ENCODE measurements at places on chromosomes 16 and 17.

DNA sequence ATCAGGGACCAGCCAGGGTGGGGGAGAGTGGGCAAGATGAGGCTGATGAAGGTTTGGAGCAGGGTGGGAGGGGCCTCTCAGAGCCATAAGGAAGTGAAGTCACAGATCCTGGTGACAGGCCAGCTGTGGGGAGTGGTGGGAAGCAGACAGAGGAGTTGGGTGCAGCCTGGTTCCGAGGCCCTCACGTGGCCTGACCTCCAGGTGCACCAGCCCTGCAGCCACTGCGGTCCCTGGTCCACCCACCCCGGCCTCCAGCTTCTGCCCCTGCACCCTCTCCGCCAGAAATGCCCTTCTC lies 3.9 kb upstream of the ZFPM1 start:
- DNase-seq: no peak

GRCh38 chr17:71099003-71099714 lies 929.8 kb downstream of the KCNJ2 start:
- DNase-seq: no peak

GRCh38 chr16:67030221-67030962 lies 1.4 kb downstream of the CBFB start:
- DNase-seq: no peak

- no peak for DNase-seq
These were observed 97.8 kb downstream of the DNAH17 start for GRCh38 chr17:78479369-78479768.

All from nephron progenitor cell (in vitro differentiated cells).